Dorsolateral prefrontal cortex (tissue), 122 donors: ENCODE measurements at places on chromosomes 13 and 19.

- DNase-seq = no peak
These were observed 252.1 kb upstream of the STARD13 start for GRCh38 chr13:33537676-33538075.

DNA sequence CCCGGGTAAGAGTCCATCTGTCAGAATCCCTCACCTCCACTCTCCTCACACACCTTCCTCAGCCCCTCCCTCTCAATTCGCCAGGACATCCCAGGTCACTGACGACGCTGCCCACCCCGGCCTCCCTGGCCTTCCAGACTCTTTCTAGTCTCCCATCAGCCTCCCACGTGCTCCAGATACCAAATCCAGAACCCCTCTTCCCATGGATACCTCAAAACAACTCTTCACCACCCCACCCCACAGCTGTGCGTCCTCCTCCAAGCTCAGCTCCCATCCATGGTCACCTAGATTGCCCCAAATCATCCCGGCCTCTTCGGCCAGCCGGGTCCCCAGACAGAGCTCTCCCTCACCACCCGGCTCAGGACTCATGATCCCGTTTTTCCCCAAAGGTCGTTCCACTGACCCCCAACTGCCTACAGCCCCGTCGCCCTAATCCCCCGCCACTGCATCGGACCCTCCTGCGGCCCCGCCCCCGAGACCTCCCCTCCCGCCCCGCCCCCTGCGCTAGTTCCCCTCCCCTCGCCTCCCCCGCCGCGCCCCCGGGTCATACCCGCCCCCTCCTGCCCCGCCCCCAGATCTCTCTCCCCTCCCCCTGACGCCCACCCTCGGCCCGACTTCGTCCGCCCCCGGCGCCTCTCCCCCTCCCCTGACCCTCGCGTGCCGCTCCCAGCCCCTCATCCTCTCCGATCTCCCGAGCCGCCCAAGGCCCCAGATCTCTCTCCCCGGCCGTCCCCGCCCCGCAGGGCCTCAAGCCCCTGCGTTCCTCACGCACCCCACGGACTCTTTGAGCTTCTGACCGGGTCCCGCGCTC, 546 bp downstream of the UBXN6 start:
- DNase-seq = no peak

GRCh38 chr13:45341799-45342500, 967 bp upstream of the TPT1 start:
- no peak for DNase-seq

GRCh38 chr19:6099033-6099432, 11.3 kb downstream of the RFX2 start:
- DNase-seq = no peak

DNA sequence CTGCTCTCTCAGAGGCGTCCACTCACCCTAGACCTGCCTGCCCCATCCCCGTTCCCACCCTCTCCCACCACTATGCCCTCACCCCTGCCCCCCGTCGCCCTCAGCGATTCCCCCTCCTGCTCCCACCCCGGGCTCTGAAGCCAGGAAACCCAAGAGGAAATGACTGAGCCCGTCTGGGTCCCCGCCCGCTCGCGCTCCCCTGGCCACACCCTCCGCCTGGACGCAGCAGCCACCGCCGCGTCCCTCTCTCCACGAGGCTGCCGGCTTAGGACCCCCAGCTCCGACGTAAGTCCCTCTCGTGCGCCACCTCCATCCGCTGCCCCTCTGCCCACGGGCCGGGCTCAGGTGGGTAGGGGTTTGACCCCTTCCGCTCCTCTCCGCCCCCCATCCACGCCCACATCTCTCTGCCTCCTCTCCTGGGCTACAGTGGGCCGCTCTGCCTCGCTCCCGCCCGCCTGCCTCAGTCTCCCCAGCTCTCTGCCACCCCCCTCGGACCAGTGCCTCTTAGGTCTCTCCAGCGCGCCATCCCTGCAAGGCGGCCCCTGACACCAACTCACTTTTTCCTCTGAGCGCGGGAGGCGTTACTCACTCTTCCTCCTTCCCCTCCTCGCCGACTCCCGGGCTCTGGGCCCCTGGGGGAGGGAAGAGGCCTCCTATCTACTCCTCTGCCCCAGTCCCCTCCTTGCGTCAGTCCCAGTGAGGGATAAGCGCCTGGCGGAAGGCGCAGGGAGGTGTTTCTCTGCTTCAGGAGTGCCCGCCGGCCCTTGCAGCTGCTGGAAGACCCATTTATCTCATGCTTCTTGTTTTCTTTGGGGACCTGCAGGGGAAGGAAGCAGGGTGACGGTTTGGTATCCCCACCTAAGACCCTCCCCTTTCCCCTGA, at the start of gene FXYD5:
FXYD5 (plus strand) TSS at position 211 of the 882 bp plus-strand sequence. CDS start 816 bp downstream, outside the sequence.
- DNase-seq = no peak
